ENCODE measurements at places on chromosomes 3 and 15.

DNA sequence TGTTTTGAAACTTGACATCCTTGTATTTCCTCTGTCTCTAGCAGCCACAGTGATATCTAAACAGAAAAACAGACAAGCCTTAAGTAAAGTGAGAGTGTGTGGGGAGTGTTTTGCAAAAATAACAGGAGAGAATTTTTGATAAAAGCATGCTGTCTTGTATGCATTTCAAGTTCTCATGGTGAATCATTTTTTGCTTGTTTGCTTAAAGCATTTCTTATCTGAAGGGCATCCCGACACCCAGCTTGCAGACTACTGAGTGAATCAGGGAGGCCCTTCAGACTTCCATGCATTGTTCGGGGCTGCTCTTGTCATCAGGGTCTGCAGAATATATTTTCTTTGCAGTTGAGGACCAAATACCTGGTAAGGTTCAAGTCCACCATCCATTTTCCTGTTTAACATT lies 8.5 kb downstream of the CGNL1 start:
- no peak for DNase-seq

GRCh38 chr3:149174901-149175300 lies 45.5 kb downstream of the HPS3 start:
- DNase-seq, result no peak

DNA sequence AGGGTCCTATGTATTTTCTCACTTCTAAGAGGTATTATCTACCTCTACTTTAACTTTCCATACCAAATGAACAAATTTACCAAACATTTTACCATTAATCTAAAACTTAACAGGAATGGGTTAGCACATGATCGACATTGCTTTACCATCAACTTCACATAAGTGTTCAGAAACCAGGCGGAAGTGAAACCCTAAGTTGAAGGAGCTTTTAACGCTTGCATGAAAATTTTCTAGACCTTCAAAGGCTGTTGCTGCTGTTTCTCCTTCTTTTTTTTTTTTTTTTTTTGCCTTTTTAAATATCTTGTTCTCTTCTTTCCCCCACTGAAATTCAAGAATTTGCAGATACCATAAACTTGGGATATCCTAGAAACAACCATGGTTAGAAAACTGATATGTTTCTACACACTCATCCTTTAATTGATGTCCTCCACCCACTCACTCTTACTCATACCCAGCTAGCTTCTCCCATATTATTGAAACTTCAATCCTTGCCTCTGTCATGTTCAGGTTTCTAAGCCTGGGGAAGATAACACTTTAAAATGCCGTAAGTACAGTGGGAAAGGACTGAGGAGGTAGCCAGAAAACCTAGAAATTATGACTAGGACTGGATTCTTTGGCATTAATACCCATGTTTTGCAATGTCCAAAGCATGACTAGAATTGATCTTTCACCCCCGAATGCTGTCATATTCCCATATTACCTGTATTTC lies 24.7 kb downstream of the MYO5A start:
- no peak for DNase-seq

DNA sequence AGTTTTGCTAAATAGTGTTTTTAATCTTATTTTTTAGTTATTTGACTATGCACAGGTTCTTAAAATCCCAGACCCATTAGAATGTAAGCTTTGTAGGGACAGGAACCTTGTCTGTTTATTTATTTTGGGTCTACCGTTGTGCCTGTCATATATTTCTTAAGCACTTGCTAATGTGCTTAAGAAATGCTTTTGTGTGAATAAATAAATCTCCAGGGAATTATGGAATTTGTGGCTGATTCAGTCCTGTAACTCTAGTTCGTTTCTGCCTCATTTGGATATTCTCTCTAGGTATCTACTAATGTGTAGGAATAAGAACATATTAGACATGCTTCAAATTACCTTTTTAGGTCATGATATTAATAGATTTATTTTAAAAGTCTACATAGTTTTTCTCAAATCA lies 161.6 kb downstream of the LPP start:
- no peak for DNase-seq

DNA sequence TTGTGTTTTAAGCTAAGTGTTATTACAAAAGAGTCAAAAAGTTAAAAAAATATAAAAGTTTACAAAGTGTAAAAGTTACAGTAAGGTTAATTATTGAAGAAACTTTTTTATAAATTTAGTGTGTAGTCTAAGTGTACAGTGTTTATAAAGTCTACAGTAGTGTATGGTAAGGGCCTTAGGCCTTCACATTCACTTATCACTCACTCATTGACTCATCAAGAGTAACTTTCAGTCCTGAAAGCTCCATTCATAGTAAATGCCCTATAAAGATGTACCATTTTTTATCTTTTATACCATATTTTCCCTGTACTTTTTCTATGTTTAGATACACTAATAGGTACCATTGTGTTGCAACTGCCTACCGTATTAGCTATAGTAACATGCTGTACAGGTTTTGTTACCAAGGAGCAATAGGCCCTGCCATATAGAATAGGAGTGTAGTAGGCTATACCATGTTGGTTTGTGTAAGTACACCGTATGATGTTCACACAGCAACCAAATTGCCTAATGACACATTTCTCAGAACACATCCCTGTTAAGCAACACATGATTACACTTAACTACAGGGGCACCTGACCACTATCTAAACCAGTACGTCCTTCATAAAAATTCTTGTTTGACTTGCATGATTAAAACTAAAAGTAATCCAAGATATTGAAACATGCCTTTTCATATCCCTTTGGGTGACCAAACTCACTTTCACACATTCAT lies 17.2 kb downstream of the RAD18 start:
- no peak for DNase-seq

DNA sequence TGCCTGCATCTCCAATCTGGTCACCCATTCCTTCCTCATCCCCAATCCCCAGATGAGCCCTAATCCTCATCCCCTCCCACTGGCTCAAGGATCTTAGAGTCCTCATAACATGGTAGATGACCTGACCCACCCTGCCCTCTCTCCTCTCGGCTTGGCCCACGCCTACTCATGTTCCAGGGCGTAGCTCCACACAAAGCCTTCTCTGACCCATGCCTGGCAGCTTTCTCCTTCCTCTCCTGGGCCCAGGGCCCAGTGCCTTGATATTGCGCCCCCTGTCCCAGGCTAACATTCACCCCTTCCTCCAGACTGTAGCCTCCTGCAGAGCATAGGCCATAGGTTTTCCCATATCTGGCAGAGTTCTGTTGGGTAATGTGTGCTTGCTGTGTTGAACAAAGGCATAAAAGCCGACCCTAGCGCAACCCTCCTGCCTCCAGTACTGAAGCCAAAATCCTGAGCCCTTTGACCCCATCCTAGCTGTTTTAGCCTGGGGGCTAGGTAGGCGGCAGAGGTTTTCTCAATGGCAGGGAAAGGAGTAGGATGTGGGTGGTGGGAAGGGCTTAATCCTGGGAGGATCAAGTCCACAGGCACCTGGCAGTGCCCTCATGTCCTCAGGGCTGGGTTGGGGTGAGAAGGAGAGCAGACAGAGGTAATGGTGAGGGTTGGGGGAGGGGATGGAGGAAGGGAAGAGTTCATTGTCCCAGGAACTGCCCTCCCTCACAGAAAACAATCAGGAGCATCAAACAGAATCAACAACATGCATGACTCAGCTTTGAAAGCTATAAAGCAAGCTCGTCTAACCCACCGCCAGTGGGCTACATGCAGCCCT lies 35.5 kb downstream of the MESD start:
- peak; percentile 20 for DNase-seq

DNA sequence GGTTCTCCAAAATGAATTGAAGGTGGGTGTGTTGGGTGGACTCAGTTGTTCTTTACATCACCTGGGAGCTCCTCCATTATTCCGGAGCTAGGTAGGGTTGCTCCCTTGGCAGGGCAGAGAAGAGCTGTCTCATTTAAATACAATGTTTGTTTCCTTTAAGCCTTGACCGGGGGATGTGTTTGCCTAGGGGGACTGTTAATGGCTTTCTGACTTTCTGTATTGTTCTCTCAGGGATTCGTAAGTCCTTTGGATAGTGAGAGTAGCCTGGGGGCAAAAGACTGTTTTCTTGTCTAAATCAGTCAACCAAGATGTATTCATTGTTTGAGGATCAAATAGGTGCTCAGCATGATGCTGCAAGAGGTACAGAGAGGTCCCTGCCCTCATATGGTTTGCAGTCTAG lies 71.1 kb downstream of the CDAN1 start:
- no peak for DNase-seq

DNA sequence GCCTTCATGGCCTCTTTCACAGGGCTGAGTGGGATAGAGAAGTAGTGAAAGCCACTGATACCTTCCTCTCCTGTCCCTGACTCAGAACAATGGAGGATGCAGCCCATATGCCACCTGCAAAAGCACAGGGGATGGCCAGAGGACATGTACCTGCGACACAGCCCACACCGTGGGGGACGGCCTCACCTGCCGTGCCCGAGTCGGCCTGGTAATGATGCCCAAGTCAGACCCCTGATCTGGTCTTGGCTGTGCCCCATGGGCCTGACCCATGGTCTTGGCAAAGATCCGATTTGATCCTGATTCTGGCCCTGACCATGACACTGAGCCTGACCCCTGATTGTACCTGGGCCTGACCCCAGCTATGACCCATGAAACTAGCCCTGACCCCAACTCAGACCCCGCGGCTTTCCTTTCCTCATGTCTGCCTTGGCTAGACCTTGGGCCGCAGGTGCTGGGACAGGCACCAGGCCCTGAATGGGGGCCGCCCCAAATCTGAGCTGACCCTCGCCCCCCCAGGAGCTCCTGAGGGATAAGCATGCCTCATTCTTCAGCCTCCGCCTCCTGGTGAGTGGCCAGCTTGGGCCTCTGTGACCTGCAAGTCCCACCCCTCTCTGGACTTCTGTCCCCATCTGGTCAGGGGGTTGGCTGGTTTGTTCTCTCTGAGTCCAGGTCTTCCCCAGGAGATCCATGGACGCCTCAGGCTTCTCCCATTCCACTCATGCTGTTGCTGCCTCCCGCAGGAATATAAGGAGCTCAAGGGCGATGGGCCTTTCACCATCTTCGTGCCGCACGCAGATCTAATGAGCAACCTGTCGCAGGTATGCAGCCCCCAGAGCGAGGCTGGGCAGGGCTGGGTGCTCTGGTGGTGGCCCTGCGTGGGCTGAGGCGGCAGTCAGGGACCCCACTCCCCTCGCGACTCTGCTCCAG lies 15.6 kb downstream of the NT5DC2 start:
- no peak for DNase-seq

GRCh38 chr3:21804330-21804729 lies 53.3 kb upstream of the ZNF385D start:
- no peak for DNase-seq

- peak; percentile 89 for DNase-seq
These were observed 43.8 kb downstream of the SPSB4 start for GRCh38 chr3:141094790-141095545.

- DNase-seq, result no peak
These were observed 17.5 kb upstream of the MYO5A start for GRCh38 chr15:52546031-52546751.

DNA sequence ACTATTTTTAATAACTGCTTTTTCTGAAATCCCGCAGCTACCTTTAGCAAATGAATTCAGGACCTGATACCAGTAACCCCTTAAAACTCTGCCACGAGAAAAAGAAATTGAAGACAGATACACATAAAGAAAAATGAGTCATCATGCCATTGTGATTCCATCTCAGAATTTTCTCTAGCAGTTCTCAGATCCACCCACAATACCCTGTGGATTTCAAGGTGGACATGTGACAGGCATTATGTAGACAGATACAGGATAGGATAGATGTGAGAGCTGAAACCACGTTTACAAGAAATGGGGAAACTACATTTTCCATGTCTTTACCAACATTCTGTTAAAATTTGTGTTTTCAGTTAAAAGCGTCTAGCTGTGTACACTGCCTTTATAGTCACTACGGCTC lies 291.9 kb upstream of the NR2F2 start:
- DNase-seq, result no peak

DNA sequence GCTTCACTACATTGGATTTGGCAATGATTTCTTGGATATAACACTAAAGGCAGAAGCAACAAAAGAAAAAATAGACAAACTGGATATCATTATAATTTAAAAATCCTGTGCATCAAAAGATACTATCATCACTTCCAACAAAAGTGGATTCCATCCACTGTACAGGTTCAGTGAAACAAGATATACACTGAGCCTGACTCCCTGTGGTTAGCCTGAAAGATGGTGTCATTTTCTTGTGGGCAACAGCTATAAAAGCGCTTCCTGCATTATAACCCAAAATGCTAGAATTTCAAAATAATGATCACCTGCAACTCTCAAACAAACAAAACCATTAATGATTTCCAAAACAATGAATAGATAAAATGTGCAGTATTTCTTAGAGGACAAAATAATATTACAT lies 39.6 kb upstream of the TBC1D23 start:
- no peak for DNase-seq

DNA sequence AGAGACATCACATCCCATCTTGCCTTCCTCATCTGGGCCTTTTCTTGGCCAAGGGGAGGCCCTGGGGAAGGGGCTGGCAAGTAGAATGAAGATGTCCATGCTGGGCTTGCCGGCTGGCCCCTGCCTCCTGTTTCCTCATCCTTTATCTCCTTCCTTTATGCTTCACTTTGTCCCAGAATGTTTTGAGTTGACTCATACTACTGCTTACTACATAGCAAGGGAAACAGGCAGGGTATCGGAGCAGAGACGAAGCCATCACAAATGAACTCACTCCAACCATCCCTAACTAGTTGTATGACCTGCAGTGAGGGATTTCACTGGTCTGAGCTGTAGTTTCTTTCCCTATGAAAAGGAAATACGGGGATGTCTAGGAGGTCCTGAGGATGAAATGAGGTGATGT lies 66.0 kb downstream of the CHDH start:
- DNase-seq, result no peak

DNA sequence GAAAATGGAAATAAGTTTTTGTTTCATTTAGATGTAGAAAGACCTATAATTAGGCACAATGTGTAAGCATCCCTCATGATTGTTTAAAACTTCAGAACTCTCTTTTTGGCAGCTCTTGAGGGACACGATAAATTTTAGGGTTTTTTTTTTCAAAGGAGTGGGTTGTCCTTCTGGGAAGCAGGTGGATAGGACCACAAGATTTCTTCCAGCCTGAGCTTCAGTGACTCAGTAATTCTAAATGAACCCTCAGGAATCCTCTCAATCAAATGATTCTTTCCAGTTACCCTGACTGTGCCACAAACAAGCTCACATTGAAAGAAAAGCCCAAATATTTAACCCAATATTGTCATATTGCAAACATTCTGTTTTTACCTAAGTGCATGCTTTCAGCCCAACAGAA lies 45.1 kb downstream of the COL8A1 start:
- no peak for DNase-seq

GRCh38 chr15:96670389-96670788 lies 339.9 kb downstream of the NR2F2 start:
- DNase-seq, result no peak

DNA sequence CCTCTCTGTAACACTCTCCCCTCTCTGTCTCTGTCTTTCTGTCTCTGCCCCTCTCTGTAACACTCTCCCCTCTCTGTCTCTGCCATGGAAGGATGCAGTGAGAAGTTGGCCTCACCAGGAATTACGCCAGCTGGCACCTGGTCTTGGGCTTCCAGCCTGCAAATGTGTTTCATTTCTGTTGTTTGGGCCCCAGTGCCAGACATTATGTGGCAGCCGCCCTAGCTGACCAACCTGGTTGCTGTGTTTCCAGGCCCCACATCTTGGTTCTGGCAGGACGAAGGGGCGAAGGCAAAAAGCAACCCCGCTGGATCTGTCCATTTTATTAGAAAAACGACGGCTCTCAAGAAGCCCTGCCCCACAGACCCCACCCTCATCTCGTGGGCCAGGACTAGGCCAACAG lies 5.2 kb upstream of the ZXDC start:
- no peak for DNase-seq

- DNase-seq, result no peak
These were observed 33.7 kb upstream of the TMEM115 start for GRCh38 chr3:50393061-50393460.

GRCh38 chr3:14456794-14457193 lies 54.4 kb downstream of the SLC6A6 start:
- no peak for DNase-seq

- DNase-seq, result no peak
These were observed 31.3 kb upstream of the BLM start for GRCh38 chr15:90685591-90686434.

Measured in DMS153 (cell line).